NCI-H748 treated with DMSO at 0.1 percent for 48 hours (cell line): ENCODE measurements at places on chromosomes 3 and 15.

DNA sequence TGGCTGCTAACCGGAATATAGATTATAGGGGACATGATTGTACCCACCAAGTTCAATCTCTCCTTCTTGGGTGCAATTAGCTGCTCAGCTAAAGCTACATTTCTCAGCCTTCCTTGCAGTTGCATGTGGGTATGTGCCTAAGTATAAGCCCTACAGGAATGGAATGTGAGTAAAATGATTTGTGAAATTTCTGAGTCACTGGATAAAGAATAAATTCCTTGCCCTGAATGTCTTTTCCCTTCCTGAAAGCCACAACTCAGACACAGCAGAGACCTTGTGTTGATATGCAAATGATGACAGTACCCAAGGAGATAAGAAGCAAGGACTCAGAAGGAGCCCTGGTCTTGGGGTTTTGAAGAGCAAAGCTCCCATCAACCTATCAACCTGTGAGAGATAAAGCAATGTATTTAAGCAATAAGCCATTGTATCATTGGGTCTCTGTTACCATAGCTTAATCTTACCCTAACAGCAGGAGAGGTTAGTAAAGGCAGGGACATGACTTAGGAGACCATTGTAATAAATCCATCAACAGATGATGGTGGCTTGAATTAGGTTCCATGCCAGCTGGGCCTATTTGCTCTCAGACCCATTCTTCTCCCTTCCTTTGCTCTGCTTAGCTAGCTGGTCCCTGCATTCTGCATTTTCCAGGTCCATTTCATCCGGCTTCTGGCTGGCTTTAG, 25.6 kb upstream of the ZNF280D start:
- no peak for DNase-seq

DNA sequence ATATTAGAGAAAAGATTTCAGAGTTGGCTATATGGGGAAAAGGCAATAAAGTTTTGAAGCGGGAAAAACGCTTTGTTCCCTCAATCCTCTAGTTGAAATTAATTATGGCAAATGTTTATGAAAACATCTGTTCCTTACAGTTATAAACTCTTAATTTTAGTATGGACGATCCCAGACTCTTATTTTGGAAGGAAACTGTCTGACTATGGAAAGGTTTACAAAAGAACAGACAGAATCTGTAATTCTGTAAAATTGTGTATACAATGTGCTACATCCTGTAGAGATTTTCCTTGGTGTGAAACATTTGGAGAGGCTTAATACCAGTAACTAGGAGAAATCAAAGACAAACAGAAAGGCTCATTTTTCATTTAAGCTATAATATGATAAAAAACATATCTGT, 311.8 kb downstream of the TBC1D5 start:
- no peak for DNase-seq

- DNase-seq, result no peak
Measured at GRCh38 chr3:180690061-180690460, 10.8 kb upstream of the CCDC39 start.

- no peak for DNase-seq
Measured at GRCh38 chr15:29097971-29098370, 171.7 kb downstream of the NSMCE3 start.

GRCh38 chr3:54878145-54878544, 49.7 kb downstream of the LRTM1 start:
- DNase-seq, result no peak

- no peak for DNase-seq
Measured at GRCh38 chr3:71893122-71893521, 108.2 kb upstream of the PROK2 start.

- DNase-seq, result peak; percentile 3
Measured at GRCh38 chr15:38354315-38354929, 99.5 kb upstream of the FAM98B start.

DNA sequence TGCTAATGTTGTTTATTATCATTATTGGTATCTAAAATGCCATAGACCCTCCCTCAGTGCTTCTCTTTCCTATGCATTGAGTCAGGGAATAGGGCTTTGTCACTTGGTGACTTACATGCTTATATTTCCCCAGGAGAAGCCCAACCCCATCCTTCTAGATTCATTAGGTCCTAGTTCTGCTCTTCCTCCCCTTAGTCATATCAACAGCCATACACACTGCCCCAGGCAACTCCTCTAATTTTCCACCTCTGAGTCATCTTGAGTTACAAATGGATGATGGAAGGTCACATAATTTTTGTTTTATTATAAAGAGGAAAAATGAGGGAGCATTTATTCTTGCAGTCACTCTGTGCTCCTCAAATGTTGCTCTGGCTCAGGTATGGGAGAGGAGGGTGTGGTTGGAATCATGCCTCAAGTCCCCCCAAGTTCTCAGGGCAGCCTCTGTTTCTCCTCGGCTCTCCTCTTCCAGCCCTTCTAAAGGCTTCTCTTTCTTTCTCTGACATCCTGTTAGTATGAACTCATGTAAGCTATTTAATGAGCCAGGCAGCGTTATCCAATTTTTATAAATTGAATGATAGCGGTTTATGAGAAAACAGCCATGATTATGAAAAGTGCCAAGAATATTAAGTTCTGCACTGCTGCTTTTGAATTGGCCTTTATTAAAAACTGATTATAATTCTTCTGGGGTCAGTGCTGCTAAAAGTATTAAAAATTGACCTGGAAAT, 45.6 kb upstream of the FSTL1 start:
- no peak for DNase-seq

DNA sequence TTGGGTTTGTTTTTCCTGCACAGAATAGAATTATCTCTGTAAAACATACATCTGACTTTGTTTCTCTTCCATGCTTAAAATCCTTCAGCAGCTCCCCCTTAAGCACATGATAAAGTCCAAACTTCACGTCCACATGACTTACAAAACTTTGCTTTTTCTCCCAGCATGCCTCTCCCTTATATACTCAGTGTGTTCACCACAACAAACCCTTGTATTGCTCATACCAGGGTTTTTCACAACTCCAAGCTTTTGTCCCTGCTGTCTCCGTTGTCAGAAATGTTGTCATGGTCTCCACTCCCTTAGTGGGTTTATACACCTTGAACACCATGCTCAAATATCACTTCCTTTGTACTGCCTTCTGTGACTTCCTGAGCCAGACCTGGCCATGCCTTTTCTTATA, 91.1 kb upstream of the MITF start:
- no peak for DNase-seq

- DNase-seq, result no peak
Measured at GRCh38 chr3:36405190-36405589, 24.9 kb downstream of the STAC start.

DNA sequence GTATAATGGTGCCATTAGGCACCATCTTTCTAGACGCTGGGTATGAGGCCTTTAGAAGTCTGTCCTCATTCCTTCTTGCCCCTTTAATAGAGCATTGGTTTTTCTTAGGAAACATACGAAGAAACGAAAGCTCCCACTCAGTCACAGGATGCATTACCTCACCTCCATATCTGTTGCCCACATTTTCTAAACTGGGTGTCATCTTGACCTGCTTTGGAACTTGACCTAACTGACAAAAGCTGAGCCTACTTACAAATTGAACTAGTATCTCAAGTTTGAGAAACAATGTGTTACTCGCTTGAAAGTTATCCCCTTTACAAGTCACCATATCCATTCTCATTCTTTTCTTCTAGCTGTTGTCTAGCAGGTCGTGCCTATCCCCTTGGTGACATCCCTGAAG, 102.7 kb downstream of the VPS8 start:
- DNase-seq, result no peak

GRCh38 chr3:100103558-100104441, 10.5 kb downstream of the FILIP1L start:
- no peak for DNase-seq

DNA sequence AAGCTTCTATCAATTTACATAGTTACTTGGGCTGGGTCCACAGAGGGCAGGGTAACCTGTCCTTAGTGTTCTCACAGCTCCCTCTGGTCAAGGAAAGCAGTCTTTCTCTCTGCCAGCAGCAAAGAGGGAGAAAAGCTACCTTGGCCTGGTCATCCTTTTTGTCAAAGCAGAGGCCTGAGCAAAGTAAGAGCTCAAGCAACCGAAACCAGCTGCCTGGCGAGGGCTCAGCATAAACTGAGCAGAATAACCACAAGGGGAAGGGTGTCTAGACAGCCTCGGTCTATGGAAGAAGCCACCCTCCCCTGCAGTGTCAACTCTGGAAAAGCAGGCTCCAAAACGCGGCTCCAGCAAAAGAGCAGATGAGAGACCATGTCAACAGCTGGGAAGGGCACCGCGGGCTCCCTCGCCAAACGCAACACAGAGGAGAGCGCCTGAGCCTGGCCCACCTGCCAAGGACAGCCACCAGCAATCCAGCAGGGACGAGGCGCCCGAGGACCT, 17.4 kb downstream of the LRIG1 start:
- no peak for DNase-seq

- DNase-seq, result no peak
Measured at GRCh38 chr3:132006605-132007204, 28.1 kb downstream of the CPNE4 start.

- no peak for DNase-seq
Measured at GRCh38 chr15:88617790-88618189, 3.4 kb upstream of the AEN start.

- no peak for DNase-seq
Measured at GRCh38 chr3:164196477-164196876, 881.8 kb downstream of the SI start.

- DNase-seq, result no peak
Measured at GRCh38 chr3:194255252-194256039, 95.7 kb downstream of the CPN2 start.

DNA sequence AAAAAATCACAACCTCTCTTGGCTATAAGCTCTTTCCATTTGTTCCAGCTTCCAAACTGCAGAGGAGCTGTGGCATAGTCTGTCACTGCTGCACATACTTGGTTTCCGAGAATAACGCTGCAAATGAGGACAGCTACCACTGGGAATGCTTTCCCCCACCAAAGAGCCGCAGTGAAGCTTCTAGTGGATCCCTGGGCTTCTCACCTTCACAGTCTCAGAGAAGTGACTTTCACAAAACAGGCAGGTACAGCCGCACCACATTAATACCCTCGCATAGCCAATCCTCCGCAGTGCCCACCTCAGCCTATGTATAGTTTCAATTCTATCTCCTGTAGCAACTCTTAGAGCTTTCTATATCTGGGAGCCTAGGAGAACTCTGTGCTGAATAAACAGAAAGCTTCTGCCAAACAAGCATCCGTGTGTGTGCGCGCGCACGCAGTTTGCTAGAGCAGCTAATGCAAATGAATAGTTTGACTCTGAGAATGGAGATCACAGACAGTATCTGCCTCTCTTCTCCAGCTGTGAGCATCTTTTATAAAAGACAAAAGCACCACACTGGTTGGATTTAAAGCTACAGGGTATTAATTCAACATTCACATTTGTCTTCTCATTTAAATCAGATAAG, 81.9 kb upstream of the PLXND1 start:
- peak; percentile 70 for DNase-seq

DNA sequence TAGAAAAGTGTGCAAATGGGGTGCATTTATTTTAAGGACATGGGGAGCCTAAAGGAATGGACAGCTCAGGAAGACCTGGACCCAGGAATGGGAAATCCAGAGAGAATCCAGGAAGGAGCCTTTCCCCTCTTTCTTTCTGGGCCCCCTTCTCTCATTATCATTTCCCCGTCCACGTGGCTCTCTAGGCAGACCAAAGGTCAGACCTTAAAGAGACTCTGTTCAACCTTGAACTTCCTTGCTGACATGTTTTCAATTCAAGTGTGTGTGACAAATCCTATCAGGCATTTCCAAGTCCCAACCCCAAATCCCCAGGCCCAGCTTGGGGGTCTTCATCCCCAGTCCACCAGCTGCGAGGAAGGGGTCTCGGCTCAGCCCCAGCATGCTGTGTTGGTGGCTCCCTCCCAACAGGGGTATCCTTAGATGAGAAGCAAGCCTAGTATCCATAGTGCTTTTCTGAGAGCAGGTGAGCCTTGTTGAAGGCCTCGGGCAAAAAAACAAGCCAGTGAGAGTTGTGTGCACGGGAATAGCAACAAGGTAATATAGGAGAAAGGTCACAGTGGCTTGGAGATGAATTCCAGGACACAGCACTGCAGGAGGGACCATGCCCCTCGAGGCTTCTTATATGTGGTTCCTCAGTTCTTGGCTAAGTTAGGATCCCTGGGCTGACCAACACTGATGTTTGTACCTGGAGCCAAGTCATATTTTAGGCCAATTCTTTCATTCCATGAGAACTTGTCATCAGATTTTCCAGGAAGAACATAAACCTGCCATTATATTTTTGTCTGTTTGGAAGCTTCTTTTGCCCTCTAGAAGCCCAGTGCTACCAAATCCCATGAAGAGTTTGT, 130.0 kb downstream of the ASB7 start:
- DNase-seq, result no peak

DNA sequence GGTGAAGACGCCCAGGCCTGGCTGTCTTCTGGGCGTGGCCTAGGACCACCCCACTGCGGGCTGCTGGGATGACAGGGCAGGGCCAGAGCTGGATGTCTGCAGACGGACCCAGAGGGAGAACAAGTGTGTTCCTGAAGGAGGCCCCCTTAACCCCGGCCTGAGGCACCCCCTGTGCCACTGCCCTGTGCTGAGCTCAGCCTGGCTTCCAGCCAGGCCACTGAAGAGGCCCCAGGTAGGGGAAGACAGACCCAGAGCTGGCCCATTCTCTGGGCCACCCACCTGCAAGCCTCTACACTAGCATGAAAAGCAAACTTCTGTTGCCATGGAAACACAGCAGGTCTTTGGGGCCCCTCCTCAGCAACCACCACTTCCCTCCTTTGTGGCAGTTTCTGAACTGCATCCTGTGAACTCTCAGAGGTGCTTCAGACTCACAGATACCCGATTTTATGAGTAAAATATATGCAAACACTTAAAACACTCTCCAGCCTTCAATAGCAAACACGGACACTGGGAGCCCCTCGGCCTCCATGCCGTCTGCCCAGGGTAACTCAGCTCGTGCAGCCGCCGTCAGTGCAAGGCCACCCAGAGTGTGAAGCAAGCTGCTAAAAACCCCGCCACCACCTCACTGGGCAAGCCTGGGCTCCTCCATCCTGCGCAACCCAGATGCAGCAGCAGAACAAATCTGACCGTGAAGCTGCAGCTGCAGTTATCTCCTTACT, 42.5 kb downstream of the CMTM6 start:
- peak; percentile 75 for DNase-seq

GRCh38 chr3:138375447-138375846, 27.1 kb downstream of the MRAS start:
- DNase-seq, result no peak

- DNase-seq, result peak; percentile 4
Measured at GRCh38 chr15:67433495-67434099, 87.3 kb upstream of the C15orf61 start.

DNA sequence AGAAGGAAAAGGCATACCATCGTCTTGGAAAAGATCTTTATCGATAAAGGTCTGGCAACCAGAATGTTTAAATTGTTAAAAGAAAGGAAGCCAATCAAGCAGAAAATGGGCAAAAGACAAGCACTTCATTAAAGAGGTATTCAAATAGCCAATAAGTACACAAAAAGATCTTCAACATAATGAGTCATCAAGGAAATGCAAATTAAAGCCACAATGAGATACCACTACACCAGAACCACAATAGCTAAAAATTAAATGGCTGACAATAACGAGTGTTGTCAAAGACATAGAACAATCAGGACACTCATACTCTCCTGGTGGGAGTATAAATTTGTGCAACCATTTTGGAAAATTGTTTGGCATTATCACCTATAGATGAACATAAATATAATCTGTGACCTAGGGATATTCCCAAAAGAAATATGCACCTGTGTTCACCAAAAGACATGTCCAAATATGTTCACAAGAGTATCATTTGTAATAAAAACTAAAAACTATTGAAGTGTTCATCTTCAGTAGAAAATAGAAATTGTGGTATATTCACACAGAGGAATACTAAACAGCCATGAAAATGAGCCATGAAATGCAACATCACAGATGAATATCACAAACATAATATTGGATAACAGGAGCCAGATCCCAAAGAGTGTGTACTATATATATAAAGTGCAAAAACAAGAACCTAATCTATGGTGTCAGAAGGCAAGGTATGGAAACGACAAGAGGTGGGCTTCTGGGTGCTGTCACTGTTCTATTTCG, 14.4 kb upstream of the BTBD1 start:
- DNase-seq, result no peak
